ENCODE measurements at places on chromosomes 2 and 18. TPM values are rescaled to one million over a fixed set of nuclear protein-coding genes. Genes with fewer than 3 reads are reported as not detected.

The OXER1 gene
- not detected for total RNA-seq

The DNPEP gene
- 21.0 TPM for total RNA-seq

The LRP1B gene
- 78.0 TPM for total RNA-seq

The CPS1 gene
- total RNA-seq: 3.2 TPM

The IL1R1 gene
- total RNA-seq: 0.46 TPM

The CD8B gene
- total RNA-seq: 1.8 TPM

The MALL gene
- 2.5 TPM for total RNA-seq

The CASP8 gene
- 3.2 TPM for total RNA-seq

The EFR3B gene
- total RNA-seq: 72.9 TPM

The GALNT13 gene
- total RNA-seq: 37.8 TPM

The GLI2 gene
- 1.2 TPM for total RNA-seq

The SH3RF3 gene
- 6.5 TPM for total RNA-seq

The DYNAP gene
- not detected for total RNA-seq

The MOB4 gene
- 83.0 TPM for total RNA-seq

The KIF1A gene
- total RNA-seq: 358 TPM

The ARHGAP15 gene
- 3.2 TPM for total RNA-seq

The DNAJC10 gene
- 71.7 TPM for total RNA-seq

The LAPTM4A gene
- 75.9 TPM for total RNA-seq
